Kidney (tissue), 22 donors: ENCODE measurements at places on chromosomes 4 and X.

DNA sequence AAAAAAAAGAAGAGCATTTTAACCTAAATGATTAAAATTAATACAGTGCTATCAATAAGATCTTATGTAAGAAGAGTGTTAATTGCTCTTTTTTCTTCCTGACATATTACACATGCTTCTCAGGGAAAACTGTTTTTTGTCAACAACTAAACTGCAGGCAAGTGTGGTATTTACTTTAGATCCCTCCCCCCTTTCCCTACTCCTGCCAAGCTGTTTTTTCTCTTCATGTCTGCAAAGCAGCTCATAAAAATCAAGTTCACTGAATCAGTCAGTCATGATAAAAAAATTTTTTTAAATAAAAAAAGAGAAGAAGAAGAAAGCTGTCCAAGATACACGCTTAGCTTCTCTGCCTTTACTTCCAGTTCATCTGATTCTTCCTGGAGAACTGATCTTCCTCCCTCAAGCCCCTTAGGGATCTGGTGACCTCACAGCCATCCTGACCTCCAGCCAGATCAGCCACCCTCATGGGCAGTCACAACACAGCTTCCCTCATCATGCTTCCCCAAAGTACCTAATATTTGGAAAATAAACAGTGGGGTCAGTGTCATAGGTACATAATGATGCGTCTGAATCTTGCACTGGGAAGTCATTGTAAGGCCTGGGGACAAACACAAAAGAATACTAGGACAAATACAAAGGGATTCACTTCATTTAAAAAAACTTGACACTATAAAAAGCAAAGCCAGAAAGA is 87.0 kb downstream of the ZNF827 start:
- H3K4me3 ChIP-seq, result no peak overlapping the region
- no peaks in the 10 kb centered on the region for H3K27me3 ChIP-seq
- no peaks in the 10 kb centered on the region for H3K36me3 ChIP-seq

DNA sequence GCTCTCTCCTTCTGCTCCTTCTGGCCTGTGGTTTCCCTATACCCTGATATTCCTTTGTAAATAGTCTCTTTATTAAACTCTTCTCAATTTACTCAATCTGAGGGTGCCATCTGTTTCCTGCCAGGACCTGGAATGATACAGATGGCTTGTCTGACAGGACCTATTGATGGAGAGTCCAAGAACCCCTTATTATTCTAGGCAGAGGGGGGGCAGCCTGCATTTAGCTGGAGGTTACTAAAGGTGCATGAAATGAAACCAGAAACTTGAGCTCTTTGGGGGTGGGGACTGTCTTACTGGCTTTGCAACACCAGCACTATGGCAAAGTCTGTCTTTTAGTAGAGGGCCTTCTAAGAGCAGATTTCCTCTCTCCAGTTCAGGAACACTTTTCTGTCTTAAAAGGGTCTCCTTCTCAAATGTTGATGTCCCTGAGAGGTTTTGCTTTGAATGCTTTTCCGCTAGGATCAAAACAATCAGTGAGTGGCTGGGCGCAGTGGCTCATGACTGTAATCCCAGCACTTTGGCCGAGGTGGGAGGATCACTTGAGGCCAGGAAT is 162.5 kb upstream of the MED14 start:
- H3K4me3 ChIP-seq, result no peak overlapping the region
- H3K27ac ChIP-seq, result no peak overlapping the region
- H3K36me3 ChIP-seq, result no peaks in the 10 kb centered on the region
- no peaks in the 10 kb centered on the region for H3K27me3 ChIP-seq
- no peaks in the 10 kb centered on the region for H3K4me1 ChIP-seq
- peak; percentile 45 for DNase-seq

- no peaks in the 10 kb centered on the region for H3K4me1 ChIP-seq
- H3K4me3 ChIP-seq, result peak overlapping the region; percentile 60
- DNase-seq, result no peak
- H3K36me3 ChIP-seq, result no peaks in the 10 kb centered on the region
- no peak overlapping the region for H3K27ac ChIP-seq
Observed at GRCh38 chrX:108737754-108738153, 1.4 kb upstream of the IRS4 start.

DNA sequence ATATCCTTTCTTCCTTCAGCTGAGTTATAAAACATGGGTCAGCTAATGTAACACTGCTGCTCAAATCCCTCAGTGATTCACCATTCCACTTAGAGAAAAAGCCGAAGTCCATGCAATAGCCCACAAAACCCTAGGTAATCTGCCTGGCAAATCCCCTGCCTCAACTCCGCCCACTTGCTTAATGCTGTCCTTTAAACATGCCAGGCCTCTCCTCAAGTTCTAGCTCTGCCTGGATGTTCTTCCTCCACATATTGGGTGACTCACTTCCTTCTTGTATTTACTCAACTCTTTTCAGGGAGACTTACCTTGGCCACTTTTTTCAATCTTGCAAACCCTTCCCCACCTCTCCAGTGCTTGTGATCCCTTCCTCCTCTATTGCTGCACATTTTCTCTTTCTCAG is 89.8 kb downstream of the EMCN start:
- no peak overlapping the region for H3K4me3 ChIP-seq
- H3K4me1 ChIP-seq, result no peaks in the 10 kb centered on the region
- H3K27ac ChIP-seq, result no peak overlapping the region
- no peaks in the 10 kb centered on the region for H3K36me3 ChIP-seq
- DNase-seq, result no peak

- DNase-seq, result no peak
- H3K27ac ChIP-seq, result no peak overlapping the region
- H3K27me3 ChIP-seq, result no peaks in the 10 kb centered on the region
- no peak overlapping the region for H3K4me3 ChIP-seq
- no peaks in the 10 kb centered on the region for H3K36me3 ChIP-seq
- peaks cover 2% of the 10 kb centered on the region for H3K4me1 ChIP-seq
Observed at GRCh38 chrX:75546724-75547511, 24.1 kb upstream of the ZDHHC15 start.

DNA sequence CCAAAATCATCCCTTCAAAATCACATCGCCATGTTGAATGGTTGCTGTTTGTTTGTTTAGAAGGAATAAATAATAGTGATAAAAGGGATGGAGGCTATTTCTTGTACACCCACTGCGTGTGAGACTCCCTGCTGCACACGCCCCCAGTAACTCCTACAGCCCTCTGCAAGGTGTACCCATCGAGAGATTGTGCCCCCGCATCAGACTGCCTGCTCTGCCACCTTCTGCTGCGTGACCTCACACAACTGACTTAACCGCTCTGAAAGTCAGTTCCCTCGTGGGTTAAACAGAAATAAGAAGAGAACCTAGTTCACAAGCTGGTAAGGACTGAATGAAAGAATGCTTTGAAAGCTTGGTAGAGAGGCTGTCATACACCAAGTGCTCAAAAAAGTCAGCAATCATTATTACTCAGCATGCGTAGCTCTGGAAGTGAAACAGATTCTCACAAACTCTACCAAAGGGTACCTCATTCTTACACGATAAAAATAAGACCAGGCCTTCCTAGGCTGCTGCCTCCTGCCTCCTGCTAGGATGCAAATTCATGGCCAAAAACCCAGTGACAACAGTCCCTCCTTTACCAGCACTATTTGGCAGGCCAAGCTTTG is 147.1 kb downstream of the CPEB2 start:
- no peaks in the 10 kb centered on the region for H3K27me3 ChIP-seq
- DNase-seq, result no peak
- H3K27ac ChIP-seq, result no peak overlapping the region
- H3K36me3 ChIP-seq, result no peaks in the 10 kb centered on the region

- no peaks in the 10 kb centered on the region for H3K36me3 ChIP-seq
- no peak overlapping the region for H3K27ac ChIP-seq
- DNase-seq, result no peak
- no peaks in the 10 kb centered on the region for H3K4me1 ChIP-seq
Observed at GRCh38 chr4:146548443-146548842, 26.7 kb upstream of the SLC10A7 start.

GRCh38 chr4:48490012-48490679 is at the start of gene ZAR1:
TSS of gene ZAR1 (plus strand) at chr4:48490252. CDS start at chr4:48490292, 40 bp downstream.
- no peaks in the 10 kb centered on the region for H3K36me3 ChIP-seq
- H3K27ac ChIP-seq, result no peak within 1 kb of the TSS
- no peak for DNase-seq
- no peak within 1 kb of the TSS for H3K4me3 ChIP-seq
- peaks cover 41% of the 10 kb centered on the region for H3K27me3 ChIP-seq

GRCh38 chr4:155624478-155624877 is 42.2 kb upstream of the GUCY1A1 start:
- H3K36me3 ChIP-seq, result no peaks in the 10 kb centered on the region
- H3K27me3 ChIP-seq, result no peaks in the 10 kb centered on the region
- no peak overlapping the region for H3K4me3 ChIP-seq
- DNase-seq, result no peak
- H3K27ac ChIP-seq, result no peak overlapping the region

DNA sequence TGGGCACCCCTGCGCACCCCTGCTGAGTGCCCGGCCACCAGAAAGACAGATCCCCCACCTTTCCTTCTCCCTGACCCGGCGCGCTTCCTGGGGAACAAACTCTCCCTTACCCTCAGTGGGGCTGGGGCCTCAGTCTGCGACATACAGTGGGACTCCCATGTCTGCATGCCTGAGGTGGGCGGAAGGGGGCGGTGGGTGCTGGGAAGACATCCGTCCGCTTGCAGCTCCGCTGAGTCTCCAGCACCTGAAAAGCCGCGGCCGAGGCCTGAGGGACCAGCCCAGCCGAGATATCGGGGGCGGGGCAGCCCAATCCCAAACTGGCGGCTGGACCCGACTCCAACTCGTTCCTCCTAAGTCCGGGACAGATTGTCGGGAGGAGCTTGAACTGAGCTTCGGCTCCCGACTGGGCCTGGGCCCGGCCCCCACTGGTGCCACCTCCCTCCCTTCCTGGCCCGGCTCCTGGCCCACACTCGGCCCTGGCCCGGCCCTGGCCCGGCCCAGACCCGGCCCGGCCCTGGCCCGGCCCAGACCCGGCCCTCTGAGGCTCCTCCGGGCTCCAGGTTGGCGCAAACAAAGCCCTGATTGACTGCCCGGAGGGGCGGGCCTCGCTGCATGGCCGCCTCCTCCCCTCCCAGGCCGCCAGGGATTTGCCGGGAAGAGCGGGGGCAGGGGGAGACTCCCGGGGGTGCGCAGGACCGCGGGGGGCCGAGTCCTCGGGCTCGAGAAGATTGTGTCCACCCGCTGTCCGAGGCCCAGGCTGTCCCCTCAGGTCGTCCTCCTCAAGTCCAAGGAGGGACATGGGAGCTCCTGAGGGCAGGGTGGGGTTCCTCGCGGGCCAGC is 877 bp upstream of the SLC16A2 start:
- peak overlapping the region; percentile 63 for H3K4me3 ChIP-seq
- H3K27me3 ChIP-seq, result no peaks in the 10 kb centered on the region
- peak; percentile 71 for DNase-seq
- H3K27ac ChIP-seq, result peak overlapping the region; percentile 94
- no peaks in the 10 kb centered on the region for H3K36me3 ChIP-seq
- H3K4me1 ChIP-seq, result peaks cover 3% of the 10 kb centered on the region

- DNase-seq, result peak; percentile 46
- H3K27ac ChIP-seq, result no peak overlapping the region
- no peak overlapping the region for H3K4me3 ChIP-seq
- H3K4me1 ChIP-seq, result no peaks in the 10 kb centered on the region
- no peaks in the 10 kb centered on the region for H3K27me3 ChIP-seq
Observed at GRCh38 chrX:17425136-17425535, 50.1 kb downstream of the NHS start.

DNA sequence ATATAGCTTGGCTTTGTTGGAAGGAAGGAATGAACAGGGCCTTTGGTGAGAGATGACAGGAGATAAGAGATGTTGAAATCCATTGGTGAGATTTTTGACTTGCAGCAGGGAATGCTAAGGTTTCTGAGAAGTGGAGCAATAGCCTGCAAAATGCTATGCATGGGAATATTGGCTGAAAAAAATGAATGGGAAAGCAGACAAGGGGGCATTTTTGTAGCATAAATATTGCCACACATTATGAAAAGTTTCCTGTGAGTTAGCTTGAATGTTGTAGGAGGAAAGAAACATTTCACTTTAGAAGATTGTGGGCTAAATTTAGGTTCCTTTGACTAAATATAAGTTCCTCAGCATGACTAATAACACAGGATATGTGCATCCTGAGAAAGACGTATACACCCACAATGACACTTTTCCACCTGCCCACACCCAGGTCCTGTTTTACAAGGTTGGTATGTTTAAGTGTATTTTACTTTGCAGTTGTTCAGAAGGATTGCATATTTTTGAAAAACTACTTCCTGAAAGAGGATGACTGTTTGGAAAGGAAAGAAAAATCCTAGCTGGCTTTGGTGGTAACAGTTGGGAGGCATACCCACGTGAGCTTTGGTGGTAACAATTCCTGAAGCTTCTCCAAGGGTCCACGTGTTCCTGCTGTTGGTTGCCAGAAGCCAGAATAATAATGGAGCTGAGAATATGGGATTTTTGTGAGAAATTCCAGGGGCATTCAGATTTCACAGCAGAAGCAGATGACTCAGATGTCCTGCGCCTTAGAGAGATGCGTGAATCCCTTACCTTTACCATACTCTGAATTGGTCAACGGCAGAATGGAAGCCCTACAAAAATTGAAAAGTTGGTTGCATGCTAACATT is 28.5 kb downstream of the PHEX start:
- no peaks in the 10 kb centered on the region for H3K27me3 ChIP-seq
- H3K4me3 ChIP-seq, result no peak overlapping the region
- no peak for DNase-seq

- H3K27me3 ChIP-seq, result no peaks in the 10 kb centered on the region
- no peak overlapping the region for H3K4me3 ChIP-seq
- no peak overlapping the region for H3K27ac ChIP-seq
- H3K36me3 ChIP-seq, result no peaks in the 10 kb centered on the region
Observed at GRCh38 chr4:165656399-165656798, 216.6 kb upstream of the TLL1 start.

- no peak overlapping the region for H3K27ac ChIP-seq
- no peaks in the 10 kb centered on the region for H3K27me3 ChIP-seq
- no peaks in the 10 kb centered on the region for H3K36me3 ChIP-seq
- no peak overlapping the region for H3K4me3 ChIP-seq
- H3K4me1 ChIP-seq, result peaks cover 3% of the 10 kb centered on the region
- DNase-seq, result no peak
Observed at GRCh38 chr4:40846532-40846931, 96.8 kb downstream of the NSUN7 start.

DNA sequence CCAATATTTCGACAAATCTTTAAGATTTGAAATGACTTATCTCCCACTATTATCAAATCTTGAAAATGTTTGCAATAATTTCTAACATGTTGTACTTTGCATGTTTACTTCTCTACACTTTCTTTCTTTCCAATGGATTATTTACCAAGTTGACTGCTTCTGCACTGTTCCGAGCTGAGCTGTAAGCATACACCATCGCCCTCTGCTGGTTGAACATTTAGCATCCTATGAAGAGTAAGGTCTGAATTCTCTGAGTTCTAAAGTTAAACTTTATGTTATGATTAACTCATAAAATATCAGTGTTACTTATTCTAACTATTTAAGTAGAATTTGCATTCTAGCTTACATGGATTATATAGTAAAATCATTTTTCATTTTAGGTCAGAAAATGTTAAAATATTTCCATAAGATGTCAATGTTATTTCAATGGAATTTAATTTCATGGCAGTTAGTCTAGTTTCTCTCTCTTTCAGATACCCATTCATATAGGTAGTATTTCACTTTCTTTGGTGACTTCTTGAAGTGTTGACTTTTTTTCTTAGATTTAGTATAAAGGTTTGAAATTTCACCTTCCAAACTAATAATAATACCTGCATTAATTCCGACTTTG is 137.4 kb downstream of the DKK2 start:
- peak; percentile 45 for DNase-seq
- H3K36me3 ChIP-seq, result no peaks in the 10 kb centered on the region
- H3K27me3 ChIP-seq, result no peaks in the 10 kb centered on the region
- H3K4me3 ChIP-seq, result no peak overlapping the region
- no peak overlapping the region for H3K27ac ChIP-seq
- H3K4me1 ChIP-seq, result no peaks in the 10 kb centered on the region
